Iris pigment epithelial cell (primary cell): ENCODE measurements at places on chromosomes 7 and 10.

GRCh38 chr7:31029251-31030042, 22.7 kb upstream of the ADCYAP1R1 start:
- no peak for DNase-seq

DNA sequence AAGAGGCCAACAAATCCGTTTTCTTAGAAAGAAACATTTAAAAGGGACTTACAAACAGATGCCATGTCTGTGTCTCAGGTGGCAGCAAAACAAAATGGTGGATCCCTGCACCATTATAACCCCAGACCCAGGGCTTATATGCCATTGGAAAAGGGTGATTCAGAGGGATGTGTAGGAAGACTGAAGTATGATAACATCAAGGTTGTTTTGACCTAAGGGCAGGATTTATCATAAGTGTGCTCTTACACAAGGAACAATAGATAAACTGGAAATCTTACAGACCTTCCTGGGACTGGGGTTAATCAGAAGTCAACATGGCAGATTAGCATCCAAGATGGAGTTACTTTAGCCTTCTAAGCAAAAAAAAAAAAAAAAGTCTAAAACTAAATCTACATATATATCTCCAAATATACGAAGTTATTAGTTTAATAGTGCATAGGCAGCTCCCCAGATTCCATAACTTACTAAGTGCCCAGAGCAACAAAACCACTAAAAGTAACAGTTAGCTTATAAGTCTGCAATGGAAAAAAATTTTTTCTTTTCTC, 34.3 kb upstream of the WNT16 start:
- no peak for DNase-seq

DNA sequence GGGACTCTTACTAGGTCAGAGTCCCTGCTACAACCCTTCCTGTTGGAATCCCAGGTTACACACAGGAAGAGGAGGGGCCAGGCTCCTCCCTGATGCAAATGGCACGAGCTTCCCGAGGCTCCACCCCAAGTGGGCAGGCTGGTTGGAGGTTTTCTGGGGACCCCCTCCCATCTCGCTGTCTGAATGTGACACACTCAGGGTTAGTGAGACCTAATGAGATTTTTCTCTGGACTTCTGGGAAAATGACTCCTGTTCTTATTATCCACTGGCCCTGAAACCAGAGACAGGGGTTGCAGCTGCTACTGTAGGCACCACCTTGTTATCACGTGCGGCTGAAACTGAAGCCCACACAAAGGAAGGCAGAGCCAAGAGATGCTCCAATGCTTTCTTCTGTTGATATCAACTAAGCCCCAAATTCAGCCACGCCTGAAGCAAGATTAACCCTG, 103.3 kb downstream of the FAM107B start:
- DNase-seq: no peak

DNA sequence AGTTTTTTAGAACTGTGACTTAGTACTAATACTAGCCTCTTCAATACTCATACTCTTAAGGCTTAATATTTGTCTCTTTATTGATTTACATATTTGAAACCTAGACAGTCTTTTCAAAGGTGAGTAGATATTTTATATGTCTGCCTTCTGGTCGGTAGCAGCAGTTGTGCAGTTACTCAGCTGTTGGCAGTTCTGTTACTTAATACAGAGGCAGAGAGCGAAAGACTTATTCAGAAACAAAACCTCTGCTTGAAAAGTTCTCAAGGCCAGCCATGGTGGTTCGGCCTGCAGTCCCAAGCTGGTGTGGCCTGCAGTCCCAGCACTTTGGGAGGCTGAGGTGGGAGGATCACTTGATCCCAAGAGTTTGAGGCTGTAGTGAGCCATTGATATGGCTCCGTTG, 84.2 kb downstream of the AUTS2 start:
- no peak for DNase-seq

DNA sequence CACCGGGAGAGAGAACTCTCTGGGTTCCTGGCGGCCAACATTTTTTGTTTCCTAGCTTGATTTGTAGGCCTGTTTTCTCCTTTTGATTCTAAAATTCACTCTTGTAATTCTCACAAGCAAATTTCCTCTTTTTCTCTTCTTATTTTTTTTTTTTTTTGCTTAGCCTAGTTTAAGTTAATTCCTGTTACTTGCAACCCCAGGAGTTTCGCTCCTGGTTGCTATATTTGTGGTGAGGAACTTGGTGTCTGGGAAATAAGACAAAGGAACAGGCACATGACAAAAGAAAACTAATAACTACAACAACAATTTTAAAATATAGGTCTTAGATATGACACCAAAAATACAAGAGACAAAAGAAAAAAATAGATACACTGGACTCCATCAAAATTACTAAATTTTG, 6.7 kb downstream of the AOAH start:
- no peak for DNase-seq

- no peak for DNase-seq
Observed at GRCh38 chr7:96167424-96167823, 154.5 kb downstream of the SLC25A13 start.

GRCh38 chr10:106652279-106652678, 512.2 kb downstream of the SORCS1 start:
- no peak for DNase-seq

- peak; percentile 57 for DNase-seq
Observed at GRCh38 chr7:124201768-124202349, 169.0 kb upstream of the TMEM229A start.

DNA sequence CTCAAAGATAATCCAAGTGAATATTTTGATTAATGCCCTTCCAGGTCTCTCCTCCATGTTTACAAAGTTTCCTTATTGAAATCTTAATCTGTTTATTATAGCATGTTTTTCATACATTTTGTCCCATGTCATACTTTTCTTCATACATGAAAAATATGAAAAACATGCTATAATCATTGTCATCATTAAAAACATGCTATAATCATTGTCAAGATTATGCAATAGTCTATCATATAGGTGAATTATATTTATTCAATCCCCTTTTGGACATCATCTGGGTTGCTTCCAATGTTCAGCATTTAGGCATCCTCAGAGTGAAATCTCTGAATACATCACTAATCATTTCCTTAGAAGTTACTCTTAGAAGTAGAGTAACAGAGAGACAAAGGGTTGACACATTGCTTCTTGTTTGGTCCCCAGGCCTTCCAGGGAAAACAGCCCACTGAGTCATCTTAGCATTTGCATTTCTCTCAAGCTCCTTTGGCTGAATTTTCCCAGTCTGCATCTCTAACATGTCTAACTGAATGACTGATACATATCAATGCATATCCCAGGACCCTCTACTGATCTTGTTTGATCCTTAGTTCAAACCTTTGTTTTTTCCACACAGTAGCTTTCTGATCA, 87.0 kb downstream of the SGMS1 start:
- peak; percentile 63 for DNase-seq

DNA sequence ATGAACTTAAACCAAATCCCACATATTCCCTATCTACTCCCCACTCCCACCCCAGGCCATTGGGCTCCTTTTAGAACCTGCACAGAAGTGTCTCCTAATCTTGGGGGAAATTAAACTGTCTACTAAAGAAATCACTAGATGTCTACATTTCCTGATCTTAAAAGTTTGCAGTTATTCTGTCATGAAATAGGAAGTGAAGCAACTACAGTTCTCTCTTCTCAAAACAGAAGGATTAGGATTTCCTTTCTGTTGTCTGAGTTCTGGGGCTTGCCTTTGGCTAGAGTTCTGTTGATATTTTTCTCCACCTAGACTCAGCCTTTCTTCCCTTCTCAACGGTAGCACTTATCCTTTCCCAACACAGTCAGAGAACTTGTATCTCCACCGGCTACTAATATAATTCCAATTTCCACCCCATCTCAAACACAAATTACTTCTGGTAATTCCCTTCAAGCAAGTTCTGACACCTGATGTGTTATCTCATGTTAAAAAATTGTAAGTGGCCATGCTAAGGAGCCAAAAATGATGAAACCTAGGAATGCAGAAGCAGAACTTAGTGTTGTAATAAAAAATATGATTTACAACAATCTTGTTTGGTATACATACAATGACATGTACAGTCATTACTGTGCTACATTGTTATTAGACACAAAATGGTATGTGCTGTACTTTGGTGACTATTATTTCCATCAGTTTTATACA, 12.1 kb downstream of the OR9A4 start:
- DNase-seq: peak; percentile 19

DNA sequence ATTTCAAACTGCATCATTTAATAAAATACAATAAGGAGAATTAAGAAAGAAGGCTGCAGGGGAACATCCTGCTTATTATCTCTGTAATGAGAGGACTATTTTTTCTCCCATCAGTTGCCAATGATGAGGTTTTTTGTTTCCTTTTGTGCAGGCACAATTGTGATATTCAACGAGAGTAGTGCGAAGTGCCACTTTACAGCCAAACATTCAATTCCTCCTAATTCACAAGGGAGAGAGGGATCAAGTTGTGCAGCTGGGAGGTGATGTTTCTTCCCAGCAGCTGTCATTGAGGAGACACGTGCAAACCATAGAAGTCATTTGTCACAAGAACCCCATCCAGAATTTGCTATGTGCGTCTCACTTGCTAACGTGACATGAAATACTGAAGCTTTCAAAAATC, 81.6 kb upstream of the ICA1 start:
- no peak for DNase-seq

DNA sequence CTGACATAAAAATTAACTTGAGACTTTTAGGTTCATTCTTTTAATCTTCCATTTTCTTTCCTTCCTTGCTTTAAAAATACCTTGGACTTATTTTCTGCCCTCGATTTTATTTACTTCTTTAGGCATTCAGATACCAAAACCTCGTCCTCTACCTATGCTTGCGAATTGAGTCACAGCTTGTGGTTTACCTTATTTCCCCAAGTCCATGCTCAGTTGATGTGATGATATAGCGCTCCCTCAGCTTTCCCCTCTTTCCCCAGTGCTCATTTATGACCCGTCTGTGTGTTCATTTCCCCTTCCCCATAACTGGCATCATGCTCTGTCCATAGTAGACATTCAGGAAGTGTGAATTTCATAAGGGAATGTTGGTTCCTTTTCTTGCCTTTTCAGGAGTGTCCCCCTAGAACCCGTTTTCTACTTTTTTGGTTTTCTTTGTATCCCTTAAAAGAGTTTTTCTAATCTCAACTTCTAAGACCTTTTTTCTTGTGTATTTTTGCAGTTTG, 19.1 kb upstream of the PRKRIP1 start:
- DNase-seq: no peak
